NCI-H526 (cell line): ENCODE measurements at places on chromosomes 4 and X.

DNA sequence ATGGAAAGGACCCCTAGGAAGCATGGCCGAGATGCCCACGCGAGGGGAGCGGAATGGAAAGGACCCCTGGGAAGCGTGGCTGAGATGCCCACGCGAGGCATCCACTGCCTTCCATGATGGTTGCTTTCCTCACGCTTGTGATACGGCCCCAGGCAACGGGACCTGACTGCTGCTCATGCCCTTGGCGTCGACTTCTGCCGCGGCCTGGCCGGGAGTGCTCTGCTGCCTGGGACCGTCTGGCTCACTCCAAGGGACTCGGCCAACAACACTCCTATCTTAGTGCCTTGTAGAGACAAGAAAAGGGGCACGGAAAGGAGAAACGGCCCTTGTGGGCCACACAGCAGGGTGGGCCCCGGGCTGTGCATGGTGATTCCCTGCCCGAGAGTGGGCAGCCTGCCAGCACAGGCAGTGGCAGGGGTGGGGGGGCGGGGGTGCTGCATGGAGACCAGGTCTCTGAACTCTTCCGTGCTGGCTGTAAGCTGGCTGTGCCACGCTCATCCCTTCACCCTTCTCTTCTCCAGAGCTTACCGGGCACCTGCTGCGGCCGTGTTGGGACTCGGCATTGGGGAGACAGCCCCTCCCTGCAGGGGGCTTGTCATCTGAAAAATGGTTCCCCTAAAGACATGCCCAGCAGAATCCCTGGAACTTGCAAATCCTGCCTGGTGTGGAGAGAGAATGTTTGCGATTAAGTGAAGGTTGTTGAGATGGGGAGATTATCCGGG is 38.6 kb upstream of the HMX1 start:
- DNase-seq = no peak

GRCh38 chr4:151331276-151332042 is 6.1 kb upstream of the SH3D19 start:
- no peak for DNase-seq

- no peak for DNase-seq
These were observed 17.4 kb upstream of the ARMCX2 start for GRCh38 chrX:101677028-101677427.

GRCh38 chr4:74189331-74190043 is 31.6 kb downstream of the MTHFD2L start:
- DNase-seq = peak; percentile 32

- DNase-seq = no peak
These were observed 73.1 kb downstream of the PDGFC start for GRCh38 chr4:156898373-156899117.

DNA sequence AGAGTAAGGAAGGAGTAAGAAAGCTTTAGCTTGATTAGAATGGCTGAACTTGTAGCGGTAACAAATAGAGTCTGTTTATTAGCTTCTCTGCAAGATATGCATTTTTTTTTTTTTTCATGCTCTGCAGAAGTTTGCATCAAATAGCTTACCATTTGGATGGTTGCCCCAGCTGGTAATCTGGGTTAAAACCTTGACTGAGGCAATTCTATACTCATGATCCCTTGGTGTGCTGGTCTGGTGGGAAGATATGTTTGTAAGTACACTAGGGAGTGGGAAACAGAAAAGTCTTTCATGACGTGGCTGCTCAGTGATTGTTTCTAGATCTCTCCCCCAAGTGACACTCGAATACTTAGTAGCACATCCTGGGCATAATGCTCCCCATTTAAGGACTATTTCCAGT is 32.1 kb downstream of the SEPTIN11 start:
- DNase-seq = no peak

- DNase-seq = no peak
These were observed 167.1 kb upstream of the CXCL13 start for GRCh38 chr4:77438549-77438948.

DNA sequence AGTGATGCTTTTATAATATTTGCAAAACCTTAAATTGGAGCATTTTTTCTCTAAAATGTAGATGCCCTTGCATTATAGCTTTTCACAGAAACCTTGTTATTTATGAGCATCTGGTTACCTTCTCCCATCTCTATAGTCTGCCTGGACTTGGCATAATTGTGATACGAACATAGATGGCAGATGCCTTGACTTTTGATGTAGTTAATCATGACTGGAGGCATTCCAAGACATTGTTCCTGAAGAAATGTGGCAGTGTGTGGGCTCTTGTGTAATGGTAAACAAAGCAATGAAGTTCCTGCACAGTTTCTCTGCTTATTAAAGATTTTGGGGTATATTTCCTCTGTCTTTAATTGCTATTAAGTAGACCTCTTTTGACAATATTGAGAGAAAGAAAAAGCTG is 500.1 kb downstream of the PCDH19 start:
- no peak for DNase-seq

GRCh38 chr4:52106191-52106590 is 55.1 kb downstream of the SPATA18 start:
- no peak for DNase-seq

- no peak for DNase-seq
These were observed 125.9 kb downstream of the AMELX start for GRCh38 chrX:11419102-11419501.

DNA sequence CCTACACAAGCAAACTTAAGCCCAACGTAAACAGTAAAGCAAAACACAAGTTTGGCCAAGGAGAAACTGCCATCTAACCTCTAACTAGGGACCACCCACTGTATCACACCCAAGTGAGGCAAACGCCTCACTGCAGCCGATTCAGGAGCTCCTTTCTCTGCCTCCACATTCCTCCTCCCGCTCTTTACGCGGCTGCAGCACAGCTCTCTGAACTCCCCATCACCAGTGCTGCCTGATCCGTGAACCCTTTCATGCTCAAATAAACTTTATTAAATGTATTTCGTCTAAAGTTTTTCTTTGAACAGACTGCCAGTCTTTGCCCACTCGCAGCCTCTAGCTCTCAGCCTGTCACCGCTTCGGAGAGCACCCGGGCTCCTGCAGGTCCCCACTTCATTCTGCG is 6.5 kb downstream of the PNMA6E start:
- no peak for DNase-seq

GRCh38 chr4:8702516-8703400 is 110.2 kb downstream of the CPZ start:
- no peak for DNase-seq

GRCh38 chr4:39062094-39062769 is at the start of gene KLHL5:
Gene KLHL5, plus strand, starts transcription at chr4:39062232. Its CDS starts 421 bp downstream, at chr4:39062653.
- DNase-seq = no peak

DNA sequence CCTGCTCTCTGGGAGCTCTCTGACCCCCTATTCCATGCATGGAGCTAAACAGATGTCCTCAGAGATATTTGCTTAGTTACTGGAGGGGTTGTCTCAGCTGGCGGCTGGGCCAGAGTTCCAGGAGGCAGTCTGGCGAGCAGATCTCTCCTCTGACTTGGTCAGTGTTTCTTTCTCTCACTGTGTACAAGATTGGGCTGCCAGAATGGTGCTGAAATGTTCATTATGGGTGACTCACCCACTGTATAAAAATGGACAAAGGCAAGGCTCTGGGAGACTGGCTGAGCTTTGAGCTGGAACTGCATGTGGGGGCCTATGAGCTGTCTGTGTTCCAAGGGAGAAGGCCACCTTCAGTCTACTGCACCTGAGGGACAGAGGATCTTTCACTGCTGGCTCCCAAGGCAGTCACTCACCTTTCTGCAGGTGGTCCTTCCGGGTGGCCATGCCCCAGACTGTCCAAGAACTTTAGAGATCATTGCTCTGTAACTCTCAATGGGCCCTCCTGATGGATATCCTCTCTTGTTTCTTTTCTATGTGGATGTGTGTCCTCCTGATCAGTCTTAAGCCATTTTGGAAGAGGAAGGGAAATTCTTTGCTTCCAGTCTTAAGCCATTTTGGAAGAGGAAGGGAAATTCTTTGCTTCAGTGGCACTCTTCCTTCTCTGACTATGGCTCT is 88.2 kb downstream of the CFAP299 start:
- DNase-seq = peak; percentile 13

- DNase-seq = no peak
These were observed 26.7 kb upstream of the PLAC1 start for GRCh38 chrX:134684956-134685355.

DNA sequence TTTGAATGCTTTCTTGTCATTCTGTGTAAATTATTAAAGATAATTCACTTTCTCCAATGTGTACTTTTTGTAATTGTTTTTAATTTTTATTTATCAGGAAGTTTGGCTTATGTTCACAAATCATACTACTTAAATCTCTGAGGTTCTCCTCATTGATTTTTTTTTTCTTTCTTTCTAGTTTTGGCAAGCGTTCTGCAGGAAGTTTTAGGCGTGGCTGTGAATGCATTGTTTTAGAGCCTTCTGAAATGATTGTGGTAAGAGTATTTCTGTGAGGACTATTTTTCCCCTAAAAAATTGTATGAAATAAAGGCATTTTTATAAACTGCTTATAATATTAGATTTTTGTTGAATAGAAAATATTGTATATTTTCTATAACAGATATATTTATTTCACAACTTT is 135.8 kb downstream of the RAPGEF2 start:
- no peak for DNase-seq

GRCh38 chr4:121011780-121012340 is 60.5 kb downstream of the NDNF start:
- no peak for DNase-seq

DNA sequence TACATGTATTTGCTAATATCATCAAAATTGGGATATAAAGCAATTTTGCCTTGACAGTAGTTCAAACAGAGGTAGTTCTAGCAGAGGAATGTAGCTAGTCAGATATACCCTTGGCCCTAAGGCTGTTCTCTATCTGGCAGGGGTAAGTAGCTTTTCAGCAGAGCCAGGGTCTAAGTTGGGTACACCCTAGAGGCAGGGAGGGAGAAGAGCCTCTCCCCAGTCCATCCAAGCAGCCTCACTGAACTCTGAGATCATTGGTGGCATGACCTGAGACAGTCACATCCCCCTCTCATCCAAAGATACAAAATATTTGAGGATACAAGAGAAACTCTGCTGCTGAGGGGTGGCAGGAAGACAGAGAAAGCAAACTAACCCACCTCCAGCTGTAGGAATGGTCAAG is 343.7 kb downstream of the DHX15 start:
- no peak for DNase-seq

GRCh38 chr4:123667496-123667895 is 270.9 kb downstream of the SPRY1 start:
- DNase-seq = no peak

DNA sequence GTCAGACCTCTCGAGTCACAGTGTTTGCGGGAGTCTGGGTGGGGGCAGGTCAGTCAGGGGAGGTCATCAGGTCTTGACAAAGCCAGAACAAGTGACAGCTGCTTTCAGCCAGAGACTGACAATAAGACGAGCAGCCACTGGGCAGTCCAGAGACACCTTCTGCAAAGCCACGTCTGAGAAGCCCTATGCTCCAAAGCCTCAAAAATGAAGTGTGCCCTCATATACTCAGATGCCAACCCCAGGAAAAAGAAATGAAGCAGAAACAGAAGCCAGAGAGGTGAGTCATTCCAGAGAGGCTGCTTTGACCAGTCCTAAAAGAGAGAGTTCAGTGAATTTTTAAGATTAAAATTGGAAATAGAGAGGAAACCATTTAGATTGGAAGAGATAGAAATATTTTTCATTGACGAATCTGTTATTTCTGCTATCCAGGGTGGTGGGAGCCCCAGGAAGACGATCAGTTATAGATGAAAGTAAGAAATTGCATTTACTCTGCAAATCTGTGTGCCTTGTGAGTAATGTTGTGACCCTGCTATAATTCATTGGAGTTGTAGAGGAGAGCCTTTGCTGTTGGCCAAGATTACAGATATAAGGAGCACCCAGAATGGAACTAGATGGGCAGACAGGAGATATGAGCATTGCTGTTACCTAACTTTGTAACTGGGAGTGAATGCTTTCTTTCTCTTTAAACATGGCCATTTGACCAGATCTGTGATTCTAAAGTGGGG is 77.9 kb downstream of the LRRC66 start:
- DNase-seq = no peak

GRCh38 chr4:117515921-117516320 is 430.5 kb upstream of the TRAM1L1 start:
- DNase-seq = no peak

GRCh38 chr4:37999000-37999716 is 39.0 kb downstream of the PTTG2 start:
- DNase-seq = peak; percentile 33

DNA sequence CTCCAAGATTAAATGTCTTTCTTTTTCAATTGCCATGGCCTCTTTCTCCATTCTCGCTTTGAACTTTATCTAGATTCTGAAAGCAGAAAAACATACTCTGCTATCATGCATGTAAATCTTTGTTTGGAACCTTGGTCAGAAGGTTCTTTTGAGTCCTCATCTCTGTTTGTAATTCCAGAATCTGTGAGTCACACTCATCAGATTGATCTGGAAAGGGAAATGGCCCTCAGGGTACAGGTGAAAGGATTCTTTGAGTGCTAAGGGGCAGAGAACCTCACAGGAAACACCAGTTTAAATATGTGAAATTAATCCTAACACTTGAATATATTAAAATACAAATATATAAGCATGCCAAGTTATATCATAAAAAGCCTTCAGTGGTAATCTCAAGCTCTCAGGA is 211.0 kb upstream of the ADGRL3 start:
- no peak for DNase-seq

- peak; percentile 66 for DNase-seq
These were observed 29.3 kb downstream of the DYNLT3 start for GRCh38 chrX:37818031-37818430.

- DNase-seq = no peak
These were observed 79.8 kb downstream of the ADAMTS3 start for GRCh38 chr4:72489267-72489666.

DNA sequence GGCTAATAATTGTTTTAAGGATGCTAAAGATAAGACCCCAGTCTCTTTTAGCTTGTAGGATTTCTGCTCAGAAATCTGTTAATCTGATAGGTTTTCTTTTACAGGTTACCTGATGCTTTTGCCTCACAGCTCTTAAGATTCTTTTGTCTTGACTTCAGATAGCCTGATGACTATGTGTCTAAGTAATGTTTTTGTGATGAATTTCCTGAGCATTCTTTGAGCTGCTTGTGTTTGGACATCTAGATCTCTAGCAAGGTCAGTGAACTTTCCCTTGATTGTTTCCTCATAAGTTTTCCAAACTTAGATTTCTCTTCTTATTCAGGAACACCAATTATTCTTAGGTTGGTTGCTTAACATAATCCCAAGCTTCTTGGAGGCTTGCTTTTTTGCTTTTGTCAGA is 104.1 kb downstream of the ZNF518B start:
- no peak for DNase-seq

GRCh38 chr4:139587446-139587845 is 31.4 kb upstream of the SETD7 start:
- DNase-seq = no peak

- DNase-seq = no peak
These were observed 36.0 kb downstream of the PLAC1 start for GRCh38 chrX:134622056-134622812.

DNA sequence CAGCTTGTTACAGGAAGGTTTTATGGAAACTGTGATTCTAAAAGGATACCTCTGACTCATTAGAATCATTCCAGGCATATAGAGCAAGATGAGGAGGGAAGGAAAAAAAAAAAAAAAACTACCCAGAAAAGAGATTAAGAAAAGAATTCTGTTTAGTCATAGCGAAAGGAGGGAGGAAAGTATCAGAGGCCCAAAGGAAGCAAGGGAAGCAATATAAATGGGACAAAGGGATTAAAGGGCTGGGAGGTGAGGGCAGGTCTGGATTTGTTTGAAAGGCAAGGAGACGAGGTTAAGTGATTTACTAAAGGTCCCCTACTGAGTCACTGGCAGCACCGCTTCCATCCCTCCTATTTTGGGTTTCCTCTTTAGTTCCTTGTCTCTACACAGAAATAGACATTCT is 88.6 kb upstream of the IL1RAPL1 start:
- no peak for DNase-seq

- no peak for DNase-seq
These were observed 25.1 kb upstream of the PLS3 start for GRCh38 chrX:115535844-115536243.
